ENCODE measurements at places on chromosomes 13 and 19. TPM values are rescaled to one million over a fixed set of nuclear protein-coding genes. Genes with fewer than 3 reads are reported as not detected.

ERICH4 gene
- total RNA-seq, result not detected

DACT3 gene
- total RNA-seq, result 0.42 TPM

SRRM5 gene
- total RNA-seq, result 0.79 TPM

TMPRSS9 gene
- 0.08 TPM for total RNA-seq

ZNF471 gene
- 0.02 TPM for total RNA-seq

SIGLEC14 gene
- 0.08 TPM for total RNA-seq

FFAR1 gene
- not detected for total RNA-seq

ZNF90 gene
- total RNA-seq, result not detected

TDRD12 gene
- total RNA-seq, result 0.09 TPM

ISYNA1 gene
- total RNA-seq, result 45.1 TPM

CHERP gene
- total RNA-seq, result 30.7 TPM

CA11 gene
- total RNA-seq, result 11.4 TPM

ZNF649 gene
- total RNA-seq, result 0.15 TPM

All from A549 treated with Mapracorat at 1 μM for 4 hours (cell line).